ENCODE measurements at places on chromosomes 5 and 9. TPM values are rescaled to one million over a fixed set of nuclear protein-coding genes. Genes with fewer than 3 reads are reported as not detected.

GRCh38 chr5:156036640-156037039 is 290.3 kb upstream of the SGCD start:
- no peaks in the 10 kb centered on the region for H3K4me1 ChIP-seq
- H3K27me3 ChIP-seq, result no peaks in the 10 kb centered on the region
- no peak overlapping the region for H3K27ac ChIP-seq
- no peak overlapping the region for H3K4me3 ChIP-seq
- no peak for DNase-seq

- no peak overlapping the region for H3K4me3 ChIP-seq
- no peaks in the 10 kb centered on the region for H3K4me1 ChIP-seq
- no peak overlapping the region for H3K27ac ChIP-seq
- no peak for DNase-seq
- no peaks in the 10 kb centered on the region for H3K27me3 ChIP-seq
These were observed 90.5 kb downstream of the PCSK1 start for GRCh38 chr5:96342581-96342980.

DNA sequence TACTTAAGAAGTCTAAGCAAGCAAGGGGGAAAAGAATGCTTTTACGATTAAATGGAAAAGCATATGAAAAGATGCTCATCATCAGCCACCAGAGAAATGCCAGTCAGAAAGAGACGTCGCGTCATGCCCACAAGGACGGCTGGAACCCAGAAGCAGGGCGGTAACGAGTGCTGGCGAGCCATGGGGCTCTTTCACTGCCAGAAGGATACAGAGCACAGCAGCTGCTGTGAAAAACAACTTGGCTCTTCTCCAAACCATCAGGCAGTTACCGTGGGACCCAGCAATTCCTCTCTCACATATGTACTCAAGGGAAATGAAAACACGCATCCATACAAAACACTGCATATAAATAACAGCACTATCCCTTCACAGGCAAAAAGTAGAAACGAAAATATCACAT is 95.5 kb downstream of the CAMSAP1 start:
- no peak for DNase-seq
- no peak overlapping the region for H3K27ac ChIP-seq
- no peaks in the 10 kb centered on the region for H3K36me3 ChIP-seq
- H3K4me3 ChIP-seq, result no peak overlapping the region

DNA sequence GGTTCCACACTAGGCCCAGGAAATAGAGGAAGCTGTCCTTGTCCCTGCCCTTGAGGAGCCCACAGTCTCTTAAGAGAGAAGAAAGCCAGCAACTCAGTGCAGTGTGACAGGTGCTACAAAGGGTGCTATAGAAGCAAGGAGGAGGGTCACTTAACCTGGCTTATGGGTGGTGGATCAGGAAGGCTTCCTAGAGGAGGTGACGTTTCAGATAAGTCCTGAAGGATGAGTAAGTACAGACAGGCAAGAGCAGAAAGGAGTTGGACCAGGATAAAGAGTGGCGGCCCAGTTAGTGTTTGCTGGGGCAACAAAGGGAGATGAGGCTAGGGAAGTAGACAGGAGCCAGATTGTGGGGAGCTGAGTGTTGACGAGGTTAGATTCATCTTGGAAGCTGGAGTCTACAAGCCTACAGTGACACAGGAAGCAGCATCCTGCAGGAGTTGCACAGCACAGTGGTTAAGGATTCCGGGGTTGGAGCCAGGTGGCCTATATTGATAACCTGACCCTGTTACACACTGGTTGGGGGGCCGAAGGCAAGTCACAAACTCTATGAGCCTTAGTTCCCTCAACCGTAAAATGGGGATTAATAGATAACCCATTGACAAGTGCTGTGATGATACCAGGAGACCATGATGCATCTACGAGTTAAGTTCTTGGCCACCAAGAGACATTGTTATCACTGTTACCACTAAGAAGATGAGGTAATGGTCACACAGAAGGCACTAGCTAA is 5.4 kb upstream of the LHX6 start:
- no peak for DNase-seq
- H3K4me3 ChIP-seq, result no peak overlapping the region
- no peaks in the 10 kb centered on the region for H3K36me3 ChIP-seq
- no peak overlapping the region for H3K27ac ChIP-seq
- peaks cover 5% of the 10 kb centered on the region for H3K27me3 ChIP-seq

DNA sequence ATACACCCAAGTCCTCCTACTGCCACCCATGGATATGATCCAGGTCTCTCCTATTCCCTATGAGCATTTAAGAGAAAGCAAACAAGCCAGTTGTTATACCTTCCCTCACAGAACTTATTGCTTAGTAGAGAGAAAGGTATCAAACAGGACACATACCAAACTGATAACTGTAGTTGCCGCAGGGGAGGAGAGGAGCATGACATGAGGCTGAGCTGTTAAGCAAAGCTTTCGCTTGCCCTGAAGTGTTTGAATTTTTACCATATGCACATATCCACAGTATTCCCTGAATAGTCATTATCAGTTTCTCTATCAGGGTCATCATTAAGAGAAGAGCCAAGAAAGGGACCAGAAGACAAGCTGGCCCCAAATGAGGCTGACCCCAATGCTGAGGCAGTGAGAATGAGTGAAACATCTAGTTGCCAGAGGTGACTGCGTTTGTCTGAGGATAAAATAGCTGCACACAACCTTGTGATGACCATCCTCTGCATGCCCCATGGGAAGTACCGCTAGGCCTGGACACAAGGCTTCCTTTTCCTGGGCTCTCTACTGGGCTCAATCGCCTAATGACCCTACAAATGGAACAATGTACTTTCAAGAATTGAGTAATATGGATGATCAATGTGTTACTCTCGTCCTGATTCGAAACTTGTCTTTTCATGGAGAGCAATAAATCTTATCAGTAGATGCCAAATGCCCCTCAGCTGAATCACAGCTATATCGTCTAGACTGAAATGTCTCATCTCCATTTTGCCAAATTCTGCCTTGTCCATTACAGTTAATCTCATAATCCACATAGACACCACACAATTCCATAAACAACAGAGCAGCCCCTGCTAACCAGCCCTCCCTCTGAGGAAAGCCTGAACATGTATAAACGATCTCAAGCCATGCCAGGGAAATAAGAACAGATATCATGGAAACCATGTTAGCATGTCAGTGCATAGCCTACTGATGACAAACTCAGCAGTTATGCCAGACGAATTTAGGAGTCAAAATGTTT is 4.3 kb upstream of the IFNK start:
- H3K27ac ChIP-seq, result no peak overlapping the region
- H3K4me1 ChIP-seq, result peaks cover 6% of the 10 kb centered on the region
- no peak overlapping the region for H3K4me3 ChIP-seq
- no peak for DNase-seq

GRCh38 chr5:168712280-168712924 is 133.2 kb upstream of the PANK3 start:
- no peaks in the 10 kb centered on the region for H3K4me1 ChIP-seq
- no peak for DNase-seq
- H3K27me3 ChIP-seq, result no peaks in the 10 kb centered on the region
- H3K36me3 ChIP-seq, result no peaks in the 10 kb centered on the region
- H3K4me3 ChIP-seq, result no peak overlapping the region

DNA sequence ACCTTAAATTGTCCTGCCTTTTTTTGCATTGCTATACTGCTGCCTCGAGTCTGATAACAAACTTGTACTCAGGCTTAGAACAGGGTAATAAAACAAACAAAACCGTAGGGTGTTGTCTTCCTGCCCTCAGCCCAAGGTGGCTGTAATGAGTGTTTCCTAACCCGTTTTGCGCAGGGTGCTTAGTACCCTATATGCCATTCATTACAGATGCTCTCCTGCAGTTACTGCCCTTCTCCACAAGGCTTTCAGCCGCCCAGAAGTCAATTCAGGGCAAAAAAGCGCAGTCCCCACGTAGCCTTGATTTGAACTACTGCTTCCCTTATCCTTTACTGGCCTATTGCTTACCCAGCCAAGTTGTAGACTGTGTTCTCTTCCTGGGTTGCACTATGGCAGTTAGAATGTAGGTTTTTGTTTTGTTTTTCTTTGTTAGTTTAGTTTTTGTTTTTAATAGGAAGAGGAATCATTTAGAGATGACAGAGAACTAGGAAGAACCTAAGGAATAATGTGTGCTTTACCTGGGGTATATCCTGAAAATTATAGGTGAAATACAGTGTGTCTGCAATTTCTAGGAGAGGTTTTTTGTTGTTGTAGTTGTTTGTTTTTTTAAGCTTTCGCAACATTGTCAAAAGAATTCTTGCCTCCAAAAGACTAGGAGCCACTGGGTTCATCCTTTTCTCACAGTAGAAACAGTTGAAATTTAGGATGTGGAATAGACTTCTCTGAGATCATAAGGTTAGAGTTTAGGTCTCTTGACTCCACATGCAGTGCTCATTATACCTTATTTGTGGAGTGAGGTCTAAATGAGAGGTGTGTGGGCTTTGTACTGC is 1.3 kb downstream of the HMGXB3 start:
- no peaks in the 10 kb centered on the region for H3K36me3 ChIP-seq
- H3K27me3 ChIP-seq, result no peaks in the 10 kb centered on the region
- DNase-seq, result no peak

GRCh38 chr9:5870691-5871090 is 20.0 kb upstream of the MLANA start:
- no peak for DNase-seq
- no peak overlapping the region for H3K4me3 ChIP-seq
- no peaks in the 10 kb centered on the region for H3K4me1 ChIP-seq
- no peak overlapping the region for H3K27ac ChIP-seq
- H3K27me3 ChIP-seq, result no peaks in the 10 kb centered on the region

DNA sequence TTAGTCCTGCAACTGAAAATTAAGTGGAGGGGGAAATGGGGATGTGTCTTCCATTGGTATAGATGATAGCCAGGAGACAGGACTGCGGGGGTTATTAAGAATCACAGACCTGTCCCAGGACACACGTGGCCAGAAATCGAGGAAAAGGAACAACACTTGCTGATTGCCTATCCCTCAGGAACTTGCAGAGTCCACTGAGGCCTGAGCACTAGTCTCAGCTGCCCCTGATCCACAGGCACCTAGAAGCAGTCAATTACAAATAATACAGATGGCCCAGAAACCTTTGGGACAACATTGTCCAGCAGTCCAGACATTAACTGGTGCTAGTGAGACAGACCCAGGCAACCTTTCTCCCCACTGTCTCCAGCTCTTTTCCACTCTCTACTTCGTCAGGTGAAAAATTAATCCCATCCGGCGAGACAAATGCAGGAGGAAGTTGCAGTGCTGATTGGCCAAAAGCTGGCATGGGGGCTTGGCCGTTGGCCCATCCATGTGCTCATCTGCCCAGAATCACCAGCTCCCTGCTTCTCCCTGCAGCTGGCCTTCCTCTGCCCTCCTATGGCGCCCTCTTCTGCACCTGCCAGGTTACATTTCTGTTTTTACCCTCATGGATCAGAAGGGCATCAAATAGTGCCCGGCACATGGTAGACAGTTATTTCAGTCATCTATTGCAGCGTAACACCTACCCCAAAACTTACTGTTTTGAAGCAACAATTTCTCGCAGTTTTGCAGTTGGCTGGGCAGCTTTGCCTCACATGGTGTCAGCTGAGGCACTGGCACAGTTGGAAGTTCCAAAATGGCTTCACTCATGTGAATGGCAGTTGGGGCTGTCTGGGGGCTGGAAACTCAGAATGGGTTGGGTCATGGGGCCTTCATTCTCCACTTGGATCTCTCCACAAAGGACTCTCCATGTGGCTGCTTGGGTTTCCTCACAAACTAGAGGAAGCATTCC is 3.6 kb upstream of the B4GALT1 start:
- H3K27me3 ChIP-seq, result no peaks in the 10 kb centered on the region
- no peak overlapping the region for H3K27ac ChIP-seq
- no peaks in the 10 kb centered on the region for H3K36me3 ChIP-seq
- no peak overlapping the region for H3K4me3 ChIP-seq
- DNase-seq, result peak; percentile 37

DNA sequence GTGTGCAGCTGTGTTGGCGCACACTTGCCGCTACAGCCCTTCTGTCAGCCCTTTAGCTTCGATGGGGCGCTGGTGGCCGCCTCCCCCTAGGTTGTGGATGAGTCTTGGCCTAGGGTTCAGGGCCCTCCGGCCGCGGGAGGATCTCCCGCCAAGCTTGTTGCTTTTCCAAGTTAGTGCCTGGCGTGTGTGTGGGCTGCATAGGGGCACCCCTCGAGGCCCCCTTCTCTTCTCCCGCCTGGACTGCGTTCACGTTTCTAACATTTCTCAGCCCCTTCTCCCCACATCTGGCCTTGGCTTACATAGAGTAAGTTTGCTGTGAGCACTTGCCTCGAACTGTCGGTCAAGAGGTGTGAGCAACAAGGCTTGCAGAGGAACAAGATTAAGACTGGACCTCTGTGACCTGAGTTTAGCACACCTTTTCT is 413 bp upstream of the OXCT1 start:
- no peaks in the 10 kb centered on the region for H3K4me1 ChIP-seq
- H3K27ac ChIP-seq, result peak overlapping the region; percentile 90
- peak overlapping the region; percentile 76 for H3K4me3 ChIP-seq
- H3K27me3 ChIP-seq, result no peaks in the 10 kb centered on the region
- no peak for DNase-seq

DNA sequence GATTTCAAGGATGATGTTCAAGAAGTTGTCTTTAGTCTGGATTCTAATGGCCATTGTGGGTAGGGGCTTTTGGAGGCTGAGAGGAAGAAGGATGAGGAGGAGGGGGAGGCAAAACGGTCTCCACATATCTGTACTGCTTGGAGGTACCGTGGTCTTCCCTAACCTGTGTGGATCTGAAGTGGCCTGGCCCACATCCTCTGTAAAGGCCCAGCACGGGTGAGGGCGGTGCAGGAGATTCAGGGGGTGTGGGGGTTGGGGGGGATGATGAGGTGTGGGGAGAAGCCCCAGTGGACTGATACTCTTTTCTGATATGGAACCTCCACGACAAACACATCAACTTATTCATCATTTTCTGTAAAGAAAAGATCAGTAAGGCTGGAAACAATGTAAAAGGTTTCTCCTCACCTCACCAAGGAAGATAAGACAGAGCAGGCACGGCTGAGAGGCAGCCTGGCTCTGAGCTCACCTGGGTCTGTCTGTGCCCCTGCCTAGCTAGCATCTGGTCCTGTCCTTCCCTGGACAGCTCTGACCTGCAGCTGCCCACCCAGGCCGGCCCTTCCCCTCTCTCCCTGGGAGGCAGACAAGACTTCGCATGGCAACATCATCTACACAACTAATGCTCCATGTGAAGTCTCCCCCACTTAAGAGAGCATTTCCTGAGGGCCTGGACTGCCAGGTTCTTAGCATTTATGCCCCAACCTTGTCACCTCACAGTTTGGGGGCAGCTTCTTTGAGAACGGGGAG is 5.6 kb upstream of the IL3 start:
- H3K27ac ChIP-seq, result no peak overlapping the region
- no peaks in the 10 kb centered on the region for H3K27me3 ChIP-seq
- H3K4me3 ChIP-seq, result no peak overlapping the region

- no peak overlapping the region for H3K4me3 ChIP-seq
- H3K4me1 ChIP-seq, result no peaks in the 10 kb centered on the region
- no peaks in the 10 kb centered on the region for H3K27me3 ChIP-seq
- H3K36me3 ChIP-seq, result no peaks in the 10 kb centered on the region
- no peak for DNase-seq
These were observed 198.7 kb downstream of the C9orf50 start for GRCh38 chr9:129422032-129422842.

Gene NPR3
- total RNA-seq, result 7.6 TPM

Gene CMBL
- 20.3 TPM for total RNA-seq
